ENCODE measurements at places on chromosomes 7 and 10. TPM values are rescaled to one million over a fixed set of nuclear protein-coding genes. Genes with fewer than 3 reads are reported as not detected.

- no peak for DNase-seq
Observed at GRCh38 chr10:122855745-122856144, 10.1 kb upstream of the CUZD1 start.

Gene PRLHR
- not detected for polyA plus RNA-seq

Gene THSD7A
- 0.06 TPM for polyA plus RNA-seq

Gene UCN3
- polyA plus RNA-seq: not detected

- no peak for DNase-seq
Observed at GRCh38 chr10:43619368-43619767, 13.1 kb downstream of the ZNF485 start.

Gene CAV2
- polyA plus RNA-seq: 265 TPM

DNA sequence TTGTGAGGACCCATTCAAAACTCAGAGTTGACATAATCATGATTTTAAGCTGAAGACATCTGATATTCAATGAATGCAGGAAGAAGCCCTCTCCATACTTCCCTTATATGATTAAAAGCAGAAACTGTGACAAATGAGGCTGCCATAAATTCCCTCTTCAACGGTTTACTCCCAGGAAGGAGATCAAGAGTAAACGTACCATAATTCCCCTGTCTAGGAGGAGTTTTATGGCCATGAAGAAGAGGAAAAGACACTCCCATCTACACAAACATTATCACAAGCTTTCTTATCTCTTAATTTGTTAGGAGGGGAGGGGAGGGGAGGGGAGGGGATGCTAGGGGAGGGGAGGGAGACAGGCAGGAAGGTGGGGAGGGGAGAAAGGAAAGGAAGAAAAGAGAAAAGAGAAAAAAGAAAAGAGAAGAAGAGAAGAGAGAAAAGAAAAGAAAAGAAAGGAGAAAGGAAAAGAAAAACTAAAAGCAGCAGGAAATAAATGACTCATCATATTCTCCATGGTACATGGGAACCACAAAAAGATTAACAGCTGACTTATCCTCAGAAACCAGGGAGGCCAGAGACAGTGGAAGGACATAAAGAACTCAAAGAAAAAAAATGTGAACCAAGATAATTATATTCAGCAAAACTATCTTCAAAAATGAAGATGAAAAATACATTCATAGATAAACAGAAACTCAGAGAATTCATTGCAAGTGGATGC is 121.6 kb downstream of the ALOX5 start:
- no peak for DNase-seq

- no peak for DNase-seq
Observed at GRCh38 chr10:71705582-71705981, 14.0 kb downstream of the C10orf105 start.

Data from AG04450 (cell line).